Activated naive CD8-positive, alpha-beta T cell treated with anti-CD3 and anti-CD28 coated beads, Interleukin-2, amount 10 ng/mL, durations not matched to agents 7 days and 5 days (primary cell): ENCODE measurements at places on chromosomes 7 and 10.
A peak's percentile ranks its signal among the peaks of the same experiment; 100 is the strongest.

DNA sequence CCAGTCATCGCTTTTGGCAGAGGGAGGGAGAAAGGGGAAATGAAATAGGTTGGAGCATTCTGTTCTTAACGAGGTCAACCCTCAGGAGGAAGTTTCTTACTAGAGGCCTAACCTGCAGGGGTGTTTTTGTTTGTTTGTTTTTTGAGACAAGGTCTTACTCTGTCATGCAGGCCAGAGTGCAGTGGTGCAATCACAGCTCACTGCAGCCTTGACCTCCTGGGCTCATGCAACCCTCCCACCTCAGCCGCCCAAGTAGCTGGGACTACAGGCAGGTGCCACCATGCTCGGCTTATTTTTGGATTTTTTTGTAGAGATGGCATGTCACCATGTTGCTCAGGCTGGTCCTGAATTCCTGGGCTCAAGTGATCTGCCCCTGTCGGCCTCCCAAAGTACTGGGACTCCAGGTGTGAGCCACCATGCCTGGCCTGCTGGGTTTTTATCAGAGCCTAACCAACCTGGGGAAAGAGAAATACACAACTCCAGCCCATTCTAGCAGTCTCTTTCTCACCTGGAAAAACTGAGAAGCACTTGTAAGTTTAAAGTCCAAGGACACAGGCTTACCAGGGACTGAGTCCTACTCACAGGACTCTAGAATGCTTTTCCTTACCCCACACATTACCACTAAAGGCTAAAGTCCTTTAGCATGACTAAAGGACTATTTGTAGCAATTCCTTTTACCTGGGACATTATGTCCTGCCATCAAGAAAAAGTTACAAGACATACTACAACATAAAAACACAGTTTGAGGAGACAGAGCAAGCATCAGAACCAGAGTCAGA, 101.0 kb upstream of the EGFR start:
- DNase-seq, result no peak

DNA sequence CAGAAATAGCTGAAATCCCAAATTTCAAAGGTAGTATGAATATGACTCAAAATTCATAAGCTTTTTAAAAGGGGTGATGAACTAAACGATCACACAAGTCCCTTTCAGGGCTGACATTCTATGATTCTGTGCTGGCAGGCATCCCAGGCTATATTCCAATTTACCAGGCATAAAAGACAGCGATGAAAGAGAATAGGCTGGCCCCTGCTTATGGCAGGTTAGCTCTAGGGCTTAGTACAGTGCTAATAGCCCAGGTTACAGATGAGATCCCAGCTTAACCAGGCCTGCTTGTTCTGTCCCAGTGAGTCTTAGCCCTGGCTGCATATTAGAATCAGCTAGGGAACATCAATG, 56.4 kb downstream of the CDHR3 start:
- DNase-seq, result no peak

GRCh38 chr7:41882745-41883420, 180.0 kb upstream of the INHBA start:
- no peak for DNase-seq

- no peak for DNase-seq
Observed at GRCh38 chr7:69374044-69374425, 224.2 kb upstream of the AUTS2 start.

DNA sequence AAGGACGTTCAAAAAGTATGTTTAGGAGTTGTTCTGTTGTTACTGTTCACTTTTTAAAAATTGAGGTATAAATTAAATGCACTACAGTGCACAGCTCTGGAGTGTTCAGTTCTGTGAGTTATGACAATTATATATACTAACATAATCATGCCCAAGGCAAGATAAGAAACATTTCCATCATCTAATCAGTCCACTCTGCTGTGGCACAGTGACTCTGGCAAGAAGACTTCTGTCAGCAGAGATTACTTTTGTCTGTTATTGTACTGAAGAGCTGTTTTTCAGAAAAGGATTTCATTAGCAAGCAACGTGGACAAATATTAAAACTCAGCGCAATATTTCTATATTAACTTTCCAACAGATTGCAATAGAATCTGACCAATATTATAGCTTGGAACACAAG, 32.0 kb downstream of the ICA1 start:
- no peak for DNase-seq

DNA sequence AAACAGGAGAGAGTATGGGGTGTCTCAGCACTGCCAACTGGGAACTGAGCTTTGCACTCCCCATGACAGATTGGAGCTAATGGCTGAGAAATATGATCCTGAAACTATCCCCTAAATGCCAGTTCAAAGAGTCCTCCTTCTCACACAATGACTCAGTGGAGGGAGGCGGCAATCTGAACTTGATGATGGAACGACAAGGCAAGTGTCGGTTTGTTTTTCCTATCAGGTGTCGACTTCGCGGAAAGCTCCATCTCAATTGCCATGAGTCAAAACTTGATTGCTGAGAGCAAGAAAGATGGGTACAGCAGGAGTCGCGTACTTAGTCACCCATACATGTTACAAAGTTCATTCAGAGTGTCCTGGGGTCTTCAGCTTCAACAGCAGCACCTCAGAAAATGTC, 52.5 kb downstream of the NPY start:
- DNase-seq, result no peak

- DNase-seq, result no peak
Observed at GRCh38 chr10:9015447-9015846, 961.0 kb downstream of the GATA3 start.

GRCh38 chr7:55052741-55053427, 34.1 kb downstream of the EGFR start:
- no peak for DNase-seq

GRCh38 chr10:118720685-118721538, 33.9 kb downstream of the CACUL1 start:
- DNase-seq, result no peak

DNA sequence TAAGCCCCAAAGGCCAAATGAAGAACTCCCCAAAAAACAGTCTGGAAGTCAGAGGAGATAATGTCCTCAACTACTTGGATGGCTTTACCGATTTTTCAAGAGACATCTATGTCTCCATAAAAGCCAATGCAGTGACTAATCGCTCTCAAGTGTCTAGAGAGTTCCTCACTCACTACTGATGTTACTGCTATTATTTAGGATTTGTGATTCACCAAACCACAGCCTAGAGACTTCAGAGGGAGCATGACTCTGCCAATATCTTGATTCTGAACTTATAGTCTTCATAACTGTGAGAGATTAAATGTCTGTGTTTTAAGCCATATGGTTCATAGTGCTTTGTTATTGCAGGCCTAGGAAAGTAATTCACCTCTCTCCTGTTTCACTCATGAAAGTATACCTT, 160.2 kb downstream of the IPMK start:
- DNase-seq, result no peak

DNA sequence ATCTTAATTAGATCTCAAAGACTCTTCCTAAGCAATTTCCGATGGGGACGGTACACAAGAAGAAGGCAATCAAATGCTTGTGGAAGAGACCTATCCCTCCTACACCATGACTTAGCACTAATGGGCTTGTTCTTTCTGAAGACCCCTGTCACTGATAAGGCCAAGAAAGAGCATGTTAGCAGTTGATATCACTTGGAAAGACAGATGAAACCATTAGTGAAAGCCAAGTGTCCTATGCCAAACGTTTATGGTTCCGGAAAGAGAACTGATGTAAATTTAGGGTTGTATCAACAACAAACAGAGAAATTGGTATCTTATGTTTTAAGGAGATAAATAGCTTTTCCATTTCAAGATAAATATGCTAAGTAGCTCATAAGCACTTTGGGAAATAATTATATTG, 6.5 kb downstream of the UROS start:
- DNase-seq, result no peak

- no peak for DNase-seq
Observed at GRCh38 chr7:141263508-141263907, 189.6 kb downstream of the TMEM178B start.

- DNase-seq, result no peak
Observed at GRCh38 chr10:92413519-92413918, 122.6 kb downstream of the MARCHF5 start.

- DNase-seq, result no peak
Observed at GRCh38 chr10:60192946-60193345, 196.7 kb downstream of the ANK3 start.

- no peak for DNase-seq
Observed at GRCh38 chr7:146768957-146769356, 652.4 kb downstream of the CNTNAP2 start.

- DNase-seq, result peak; percentile 20
Observed at GRCh38 chr10:43045631-43046287, 31.1 kb upstream of the RET start.

- no peak for DNase-seq
Observed at GRCh38 chr10:688312-689120, 952 bp downstream of the DIP2C start.

DNA sequence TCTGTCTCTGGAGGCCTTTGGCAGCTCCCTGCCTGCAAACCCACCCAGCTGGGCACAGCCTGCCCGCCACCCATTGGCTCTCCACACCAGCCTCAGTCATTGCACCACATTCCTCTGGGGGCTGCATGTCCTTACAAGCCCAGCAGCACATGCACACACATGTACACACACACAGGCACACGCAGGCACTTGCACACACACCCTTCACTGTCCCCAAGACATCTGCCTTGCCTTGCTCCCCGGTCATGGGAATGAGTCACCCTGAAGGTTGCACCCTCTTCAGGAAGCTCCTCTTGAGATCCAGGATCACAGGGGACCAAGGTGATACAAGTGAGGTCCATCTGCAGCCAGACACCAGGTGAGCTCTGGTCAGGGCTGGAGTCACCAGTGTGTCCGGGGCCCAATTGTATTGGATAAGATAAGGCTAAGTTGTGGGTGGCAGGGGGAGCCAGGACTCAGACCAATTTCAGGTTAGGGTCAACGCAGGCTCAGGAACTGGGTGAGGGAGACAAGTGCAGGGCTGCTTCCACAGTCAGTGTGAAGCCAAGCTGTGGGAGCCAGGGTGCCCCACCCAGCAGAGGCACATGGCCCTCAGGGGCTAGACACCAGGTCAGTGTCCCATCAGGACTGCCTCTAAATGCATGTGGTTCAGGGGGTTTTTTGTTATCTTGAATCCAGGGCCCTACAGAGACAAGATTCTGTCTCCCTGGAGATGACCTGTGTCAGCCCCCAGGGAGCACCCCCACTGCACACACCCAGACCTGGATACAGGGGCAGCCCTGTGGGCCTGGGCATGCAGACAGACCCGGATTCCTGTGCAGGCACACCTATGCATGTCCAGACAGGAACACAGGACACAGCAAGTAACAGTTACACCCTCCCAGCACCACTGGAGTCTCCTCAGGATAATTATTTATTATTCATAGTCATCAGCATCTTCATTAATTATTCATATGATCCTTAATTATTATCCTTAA, 33.8 kb downstream of the KCNH2 start:
- DNase-seq, result peak; percentile 21

DNA sequence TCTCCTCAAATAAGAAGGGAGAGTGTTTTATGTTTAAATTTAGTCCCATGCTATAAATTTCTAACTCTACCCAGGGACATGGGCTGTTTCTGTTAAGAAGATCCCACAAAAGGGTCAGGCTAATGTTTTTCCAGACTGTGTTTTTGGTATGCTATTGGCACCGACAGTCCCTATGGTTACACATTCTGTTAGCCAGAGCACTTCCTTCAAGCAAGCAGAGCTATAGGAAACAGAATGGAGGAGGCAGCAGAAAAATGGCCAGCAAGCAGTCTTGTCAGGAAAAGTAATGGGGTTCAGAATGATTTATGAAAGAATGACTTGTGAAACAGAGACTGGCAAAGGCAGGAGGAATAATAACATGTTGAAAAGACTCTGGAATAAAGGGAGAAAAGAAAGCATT, 44.8 kb upstream of the PHYHIPL start:
- DNase-seq, result no peak

GRCh38 chr10:1377231-1377630, 321.0 kb downstream of the WDR37 start:
- no peak for DNase-seq

DNA sequence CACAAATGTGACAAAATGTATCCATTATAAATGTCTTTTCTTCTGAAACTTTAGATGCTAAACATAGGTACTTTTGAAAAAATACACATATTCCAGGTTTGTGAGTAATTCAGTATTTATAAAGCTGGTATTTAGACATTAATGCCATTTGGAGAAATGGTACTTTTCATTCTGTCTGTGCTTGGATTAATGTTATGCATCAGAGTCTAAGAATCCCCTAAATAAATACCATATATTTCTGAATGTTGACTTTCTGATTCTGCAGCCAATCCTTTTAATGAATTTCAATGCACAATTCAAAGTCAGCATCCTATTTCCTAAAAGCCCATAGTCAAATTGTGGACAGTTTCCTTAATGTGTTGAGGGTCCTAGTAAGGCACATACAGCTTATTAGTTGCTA, 145.0 kb downstream of the DKK1 start:
- DNase-seq, result no peak

DNA sequence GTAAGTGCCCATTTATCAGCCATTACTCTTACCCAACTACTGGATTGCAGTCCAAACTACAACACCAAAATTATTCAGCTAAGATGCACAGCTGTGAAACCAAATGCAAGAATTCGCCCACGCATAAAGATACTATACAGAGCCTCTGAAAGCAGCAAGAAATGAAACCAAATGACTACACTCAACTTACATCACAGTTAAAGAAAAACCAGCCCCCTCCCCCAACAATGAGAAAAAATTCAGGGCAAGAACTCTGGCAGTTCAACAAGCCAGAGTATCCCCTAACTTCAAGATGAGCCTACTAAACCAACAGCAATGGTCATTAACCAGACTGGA, 209.1 kb upstream of the VWC2 start:
- DNase-seq, result no peak

- no peak for DNase-seq
Observed at GRCh38 chr10:126549344-126549743, 121.1 kb downstream of the C10orf90 start.

DNA sequence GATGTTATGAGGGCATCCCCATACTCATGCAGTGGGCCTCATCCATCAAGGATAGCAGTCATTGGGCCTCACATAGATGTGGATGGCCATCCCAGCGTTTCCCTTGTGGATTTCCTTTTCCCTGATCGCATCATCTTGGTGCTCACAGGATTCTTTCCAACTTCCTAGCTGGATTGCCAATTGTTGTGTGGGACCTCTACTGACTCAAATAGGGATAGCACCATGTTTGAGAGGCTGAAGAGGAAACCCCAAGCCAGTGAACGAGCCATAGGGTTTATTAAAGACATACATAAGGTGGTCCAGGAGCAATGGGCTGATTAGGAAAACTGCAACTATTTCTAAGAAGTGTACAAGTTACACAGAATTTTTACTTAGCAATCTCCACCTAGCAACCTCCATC, 21.8 kb downstream of the ASZ1 start:
- no peak for DNase-seq

GRCh38 chr7:14931511-14932215, 29.1 kb upstream of the DGKB start:
- no peak for DNase-seq

GRCh38 chr10:629186-629998, 60.1 kb downstream of the DIP2C start:
- no peak for DNase-seq
